ENCODE measurements at places on chromosomes 5 and 9. TPM values are rescaled to one million over a fixed set of nuclear protein-coding genes. Genes with fewer than 3 reads are reported as not detected.

DNA sequence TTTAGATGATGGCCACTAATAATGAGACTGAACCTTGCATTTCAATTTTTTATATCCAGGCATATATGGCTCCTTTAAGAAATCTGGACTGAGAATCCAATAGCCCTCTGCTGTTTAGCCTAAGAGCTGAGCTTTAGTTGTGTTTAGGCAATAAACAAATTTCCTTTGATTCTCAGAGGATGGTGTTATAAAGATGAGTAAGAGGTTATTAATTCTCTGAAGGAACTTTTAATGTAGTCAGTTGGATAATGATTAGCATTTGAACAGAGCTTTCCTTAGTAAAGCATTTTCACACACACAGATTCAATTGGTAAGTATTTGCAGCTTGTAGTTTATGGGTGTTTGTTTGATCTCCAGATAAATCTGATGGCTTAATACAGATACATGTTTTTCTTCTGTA is 149.6 kb downstream of the PRR16 start:
- H3K4me1 ChIP-seq = no peaks in the 10 kb centered on the region
- no peaks in the 10 kb centered on the region for H3K27me3 ChIP-seq
- no peak for DNase-seq
- H3K4me3 ChIP-seq = no peak overlapping the region
- no peak overlapping the region for H3K27ac ChIP-seq

DNA sequence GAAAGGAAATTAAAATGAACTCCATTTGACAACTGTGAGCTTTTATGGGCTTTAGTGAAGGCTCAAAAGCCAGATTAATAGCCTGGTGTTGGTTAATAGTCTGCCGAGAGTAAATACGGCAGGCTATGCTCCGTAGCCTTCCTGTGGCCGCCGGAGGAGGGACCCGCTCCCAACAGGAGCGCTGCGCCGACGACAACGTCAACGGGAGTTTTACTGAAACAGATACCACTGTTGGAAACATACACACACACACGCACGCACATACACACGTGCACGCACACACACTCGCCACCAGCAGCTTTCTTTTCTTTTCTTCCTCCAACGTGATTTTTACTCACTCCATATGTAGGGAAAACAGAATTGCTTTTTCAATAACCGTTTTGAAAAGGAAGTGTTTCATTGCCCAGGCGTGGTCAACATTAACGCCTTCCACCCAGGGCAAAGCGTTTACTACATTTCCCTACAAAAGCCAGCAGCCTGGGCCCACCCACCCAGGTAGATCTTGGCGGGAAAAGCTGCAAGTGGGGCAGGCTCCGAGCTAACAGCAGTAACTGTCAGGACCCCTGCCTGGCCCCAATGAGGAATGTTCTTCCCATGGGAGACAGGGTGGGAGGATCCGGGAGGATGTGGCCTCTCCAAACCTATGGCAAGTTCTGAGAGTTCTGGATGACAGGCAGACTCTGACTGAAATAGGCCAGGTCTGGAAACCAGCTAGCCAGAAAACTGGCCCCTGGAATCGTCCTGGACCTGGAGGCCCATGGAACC is 72.3 kb downstream of the PAX5 start:
- no peaks in the 10 kb centered on the region for H3K36me3 ChIP-seq
- no peak overlapping the region for H3K4me3 ChIP-seq
- peak; percentile 20 for DNase-seq

DNA sequence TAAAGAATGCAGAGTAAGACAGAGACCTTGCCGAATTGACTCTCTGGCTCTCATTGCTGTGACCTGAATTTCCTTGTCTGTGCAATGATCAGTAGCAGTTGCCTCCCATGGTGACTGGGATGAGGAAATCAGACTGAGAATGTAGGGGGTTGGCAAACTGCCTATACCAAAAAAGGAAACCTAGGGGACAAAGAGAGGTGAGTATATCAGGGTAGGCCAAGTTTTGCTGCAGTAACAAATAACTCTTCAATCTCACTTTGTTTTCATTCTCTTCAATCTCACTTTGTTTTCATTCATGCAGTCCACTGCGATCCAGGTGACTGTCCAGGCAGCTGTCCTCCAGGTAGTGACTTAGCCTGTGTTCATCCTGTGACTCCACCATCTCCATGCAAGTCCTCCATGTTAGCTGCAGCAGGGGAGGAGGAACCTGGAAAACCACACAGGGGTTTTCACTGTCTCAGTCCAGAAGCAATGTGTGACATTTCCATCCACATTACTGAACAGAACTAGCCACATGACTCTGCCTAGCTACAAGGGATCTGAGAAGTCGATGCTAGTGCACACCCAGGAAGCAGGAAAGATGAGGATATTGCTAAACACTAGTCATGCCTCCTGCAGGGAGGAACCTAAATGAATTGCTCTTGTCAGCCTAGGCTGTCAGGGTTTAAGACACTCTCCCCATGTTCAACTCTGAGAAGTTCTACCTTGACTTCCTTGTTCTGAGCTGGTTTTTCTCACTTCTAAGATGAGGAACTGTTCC is 26.0 kb downstream of the TMEM174 start:
- no peaks in the 10 kb centered on the region for H3K36me3 ChIP-seq
- no peak overlapping the region for H3K27ac ChIP-seq
- peaks cover 60% of the 10 kb centered on the region for H3K27me3 ChIP-seq
- DNase-seq = no peak
- H3K4me3 ChIP-seq = no peak overlapping the region

DNA sequence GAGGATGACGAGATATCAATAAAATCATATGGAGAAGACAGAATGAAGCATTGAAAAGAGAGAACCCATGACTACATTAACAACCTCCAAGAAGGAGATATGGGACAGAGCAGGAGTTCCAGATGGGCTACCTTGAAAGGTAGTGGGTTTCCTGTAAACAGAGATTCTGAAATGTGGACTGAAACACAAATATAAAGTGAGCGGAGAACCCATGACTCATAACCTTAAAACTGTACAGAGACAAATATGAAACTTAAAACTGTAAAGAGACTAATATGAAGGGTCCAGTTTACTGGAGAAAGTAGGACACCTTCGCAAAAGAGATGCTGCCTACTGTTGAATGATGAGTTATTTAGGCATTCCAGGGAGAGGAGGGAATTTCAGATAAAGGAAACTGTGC is 383.7 kb downstream of the CAAP1 start:
- no peaks in the 10 kb centered on the region for H3K4me1 ChIP-seq
- DNase-seq = no peak

DNA sequence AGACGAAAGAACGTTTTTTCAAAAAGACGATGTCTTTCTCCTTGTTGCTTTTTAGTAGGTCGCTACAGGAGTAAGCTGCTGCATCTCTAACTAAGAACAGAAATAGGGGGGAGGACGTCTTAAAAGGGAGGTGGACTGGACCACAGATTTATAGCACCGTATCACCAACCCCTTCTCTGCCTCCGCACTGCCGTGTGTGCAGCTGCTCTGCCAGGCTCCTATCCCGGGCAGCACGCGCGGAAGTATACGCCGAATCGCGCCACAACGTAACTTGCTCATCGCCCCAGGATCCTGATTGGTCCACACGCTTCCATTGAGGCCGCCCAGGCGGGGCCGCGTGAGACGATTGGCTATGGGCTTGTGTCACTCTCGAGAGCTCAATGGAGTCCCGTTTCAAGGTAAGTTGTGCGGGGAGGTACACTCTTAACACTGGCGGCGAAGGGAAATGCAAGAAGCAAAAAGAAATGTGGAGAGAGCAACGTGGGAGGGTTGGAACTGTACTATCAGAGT is at the start of gene ELAVL2:
TSS of gene ELAVL2 (minus strand) at position 121 of the 510 bp plus-strand sequence. CDS start 64,006 bp downstream, outside the sequence.
- H3K27ac ChIP-seq = no peak within 1 kb of the TSS
- DNase-seq = peak; percentile 43
- H3K27me3 ChIP-seq = peaks cover 38% of the 10 kb centered on the region
- H3K4me3 ChIP-seq = no peak within 1 kb of the TSS

GRCh38 chr5:167511276-167511675 is 780.2 kb upstream of the WWC1 start:
- H3K27me3 ChIP-seq = no peaks in the 10 kb centered on the region
- H3K4me1 ChIP-seq = no peaks in the 10 kb centered on the region
- no peaks in the 10 kb centered on the region for H3K36me3 ChIP-seq
- no peak overlapping the region for H3K4me3 ChIP-seq
- no peak for DNase-seq
- no peak overlapping the region for H3K27ac ChIP-seq

DNA sequence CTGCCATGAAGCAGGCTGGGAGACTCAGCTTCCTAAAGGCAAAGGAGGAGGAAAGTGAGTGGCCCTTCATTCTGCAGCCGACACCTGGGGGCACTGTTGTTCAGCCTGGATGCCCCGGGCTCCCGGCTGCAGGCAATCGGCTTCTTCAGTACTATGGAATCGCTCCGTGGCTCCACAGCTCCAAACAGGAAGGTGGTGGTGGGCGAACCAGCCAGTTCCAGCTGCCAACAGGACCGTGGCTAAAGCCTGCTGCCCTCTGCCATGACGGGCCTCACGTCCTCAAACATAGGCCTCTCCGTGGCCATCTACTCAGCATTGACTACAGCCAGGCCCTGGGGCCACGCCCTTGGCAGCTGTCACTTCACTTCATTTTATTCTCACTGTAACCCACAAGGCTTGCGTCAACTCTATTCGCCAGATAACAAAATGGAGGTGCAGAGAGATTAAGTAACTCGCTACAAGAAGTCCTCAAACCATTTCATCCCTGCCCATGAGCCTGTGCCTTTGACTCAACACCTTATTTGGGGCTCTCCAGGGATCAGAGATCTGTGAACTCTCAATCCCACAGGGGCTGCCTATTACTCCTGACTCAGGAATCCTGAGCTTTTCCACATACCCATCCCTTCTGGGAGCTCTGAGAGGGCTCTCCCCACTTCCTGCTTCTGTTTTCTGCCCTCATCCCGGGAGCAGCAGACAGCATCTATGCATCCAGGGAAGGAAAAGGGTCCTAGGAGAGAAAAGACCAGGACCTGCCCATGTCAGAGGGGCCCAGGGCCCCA is 38.0 kb downstream of the PAX5 start:
- peaks cover 5% of the 10 kb centered on the region for H3K36me3 ChIP-seq
- H3K4me1 ChIP-seq = no peaks in the 10 kb centered on the region
- H3K27ac ChIP-seq = no peak overlapping the region
- peak; percentile 71 for DNase-seq

- H3K4me3 ChIP-seq = peak within 1 kb of the TSS; percentile 86
- H3K36me3 ChIP-seq = peaks cover 49% of the 10 kb centered on the region
- DNase-seq = peak; percentile 94
- peak within 1 kb of the TSS; percentile 90 for H3K27ac ChIP-seq
Observed at GRCh38 chr5:141636413-141637122, at the start of the genes HDAC3 and RELL2. Gene HDAC3, minus strand, starts transcription at chr5:141636849. Its CDS starts 59 bp downstream, at chr5:141636790. Gene RELL2, plus strand, starts transcription at chr5:141636997. Its CDS starts 1,229 bp downstream, at chr5:141638226.

- H3K27me3 ChIP-seq = no peaks in the 10 kb centered on the region
- H3K4me3 ChIP-seq = no peak overlapping the region
- no peak overlapping the region for H3K27ac ChIP-seq
- H3K4me1 ChIP-seq = peaks cover 40% of the 10 kb centered on the region
- DNase-seq = no peak
Observed at GRCh38 chr5:168575391-168576372, 3.5 kb downstream of the PANK3 start.

DNA sequence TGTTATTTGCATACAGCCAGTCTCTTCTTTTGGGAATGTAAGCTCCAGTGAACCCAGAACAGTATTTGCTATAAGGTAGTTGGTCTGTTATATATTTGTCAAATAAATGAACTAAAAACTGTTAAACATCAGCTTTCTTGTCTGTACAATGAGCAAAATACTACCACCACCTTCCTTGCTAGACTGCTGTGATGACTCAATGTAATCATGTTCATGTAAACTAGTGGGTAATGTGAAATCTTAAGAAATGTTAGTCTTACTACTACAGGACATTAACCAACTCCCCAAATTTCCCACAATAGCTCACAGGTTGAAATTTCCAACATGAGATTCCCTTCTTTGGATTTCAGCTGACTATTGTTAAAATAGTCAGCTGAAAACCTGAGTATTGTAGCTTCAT is 176.1 kb downstream of the TRPM3 start:
- H3K27me3 ChIP-seq = no peaks in the 10 kb centered on the region
- no peak for DNase-seq
- no peak overlapping the region for H3K27ac ChIP-seq
- no peaks in the 10 kb centered on the region for H3K4me1 ChIP-seq

GRCh38 chr5:56055287-56055686 is 60.5 kb upstream of the IL6ST start:
- H3K4me3 ChIP-seq = no peak overlapping the region
- H3K27ac ChIP-seq = no peak overlapping the region
- peaks cover 9% of the 10 kb centered on the region for H3K36me3 ChIP-seq
- DNase-seq = no peak
- no peaks in the 10 kb centered on the region for H3K27me3 ChIP-seq
- H3K4me1 ChIP-seq = peaks cover 56% of the 10 kb centered on the region

DNA sequence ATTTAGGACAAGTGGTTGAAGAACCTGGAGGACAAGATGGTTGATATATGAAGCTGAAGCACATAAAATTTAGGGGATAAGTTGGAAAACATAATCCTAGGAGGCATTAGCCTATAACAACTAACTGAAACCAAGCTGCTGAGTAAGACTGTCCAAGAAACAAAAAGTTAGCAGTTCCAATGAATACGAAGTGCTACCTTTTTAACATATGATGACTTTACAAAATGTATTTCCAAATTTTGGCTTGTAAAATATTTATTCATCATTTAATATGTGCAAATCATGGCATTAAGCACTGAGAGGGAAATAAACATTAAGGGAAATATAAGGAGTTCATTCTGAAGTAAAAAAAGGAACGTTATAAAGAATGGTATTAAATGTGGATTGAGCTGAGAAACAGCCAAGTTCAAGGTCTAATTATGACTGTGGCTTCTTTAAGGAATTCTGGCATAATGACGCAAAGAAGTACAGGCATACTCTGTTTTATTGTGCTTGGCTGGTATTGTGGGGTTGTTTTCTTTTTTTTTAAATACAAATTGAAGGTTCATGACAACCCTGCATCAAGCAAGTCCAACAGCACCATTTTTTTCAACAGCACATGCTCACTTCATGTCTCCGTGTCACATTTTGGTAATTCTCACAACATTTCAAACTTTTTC is 7.7 kb downstream of the RAPGEF6 start:
- no peak overlapping the region for H3K4me3 ChIP-seq
- H3K27ac ChIP-seq = no peak overlapping the region
- H3K27me3 ChIP-seq = no peaks in the 10 kb centered on the region
- H3K36me3 ChIP-seq = peaks cover 23% of the 10 kb centered on the region

GRCh38 chr5:107364443-107365319 is 306.1 kb downstream of the EFNA5 start:
- H3K27ac ChIP-seq = no peak overlapping the region
- peaks cover 6% of the 10 kb centered on the region for H3K4me1 ChIP-seq
- H3K36me3 ChIP-seq = no peaks in the 10 kb centered on the region
- peaks cover 4% of the 10 kb centered on the region for H3K27me3 ChIP-seq

GRCh38 chr9:136142859-136143214 is 24.2 kb upstream of the TMEM250 start:
- no peak for DNase-seq

- peaks cover 12% of the 10 kb centered on the region for H3K27me3 ChIP-seq
- H3K36me3 ChIP-seq = no peaks in the 10 kb centered on the region
Observed at GRCh38 chr9:114503009-114503408, 2.3 kb downstream of the WHRN start.

ENDOG gene
- 21.8 TPM for total RNA-seq

EIF4E1B gene
- not detected for total RNA-seq

FOXD4L6 gene
- not detected for total RNA-seq

PCDHA12 gene
- not detected for total RNA-seq

LMNB1 gene
- 198 TPM for total RNA-seq

Data from activated CD8-positive, alpha-beta T cell treated with anti-CD3 and anti-CD28 coated beads for 36 hours (primary cell).